Psoas muscle (tissue), 8 donors: ENCODE measurements at places on chromosomes 11 and 22. TPM values are rescaled to one million over a fixed set of nuclear protein-coding genes. Genes with fewer than 3 reads are reported as not detected.

DNA sequence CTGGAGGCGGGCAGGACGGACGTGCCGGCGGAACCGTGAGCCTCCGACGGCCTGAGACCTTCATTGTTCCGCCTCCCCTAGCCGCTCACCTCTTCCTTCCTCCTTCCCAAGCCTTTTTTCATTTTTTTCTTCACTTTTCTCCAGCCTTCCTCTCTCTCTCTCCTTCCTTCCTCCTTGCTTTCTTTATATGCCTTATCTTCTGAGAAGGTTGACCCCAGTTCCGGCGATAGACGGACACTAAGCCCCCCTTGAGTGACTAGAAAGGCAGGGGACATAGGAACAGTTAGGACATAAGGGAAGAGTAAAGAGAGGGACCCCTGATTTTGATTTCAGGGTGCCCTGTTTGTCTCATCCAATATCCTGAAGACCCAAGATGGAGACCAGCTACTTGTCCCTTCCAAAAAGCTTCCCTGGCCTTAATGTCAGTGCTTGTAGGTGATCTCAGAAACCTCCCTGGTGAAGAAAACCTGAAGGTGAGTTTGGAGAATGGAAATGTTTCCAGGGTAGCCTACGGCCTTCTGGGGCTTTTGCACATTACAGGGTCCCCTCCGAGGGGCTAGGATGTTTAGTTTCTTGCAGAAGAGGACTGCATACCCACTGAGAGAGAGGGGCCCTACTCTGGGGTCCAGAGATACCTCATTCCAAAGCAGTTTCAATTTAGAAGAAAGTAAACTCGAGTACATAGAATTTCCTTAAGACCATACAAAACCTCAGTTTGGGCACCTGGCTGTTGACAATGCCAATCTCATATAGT lies 3.5 kb downstream of the ADM start:
- H3K27ac ChIP-seq, result peak overlapping the region; percentile 86
- DNase-seq, result no peak
- H3K4me3 ChIP-seq, result peak overlapping the region; percentile 84
- peaks cover 35% of the 10 kb centered on the region for H3K4me1 ChIP-seq
- no peaks in the 10 kb centered on the region for H3K27me3 ChIP-seq

DNA sequence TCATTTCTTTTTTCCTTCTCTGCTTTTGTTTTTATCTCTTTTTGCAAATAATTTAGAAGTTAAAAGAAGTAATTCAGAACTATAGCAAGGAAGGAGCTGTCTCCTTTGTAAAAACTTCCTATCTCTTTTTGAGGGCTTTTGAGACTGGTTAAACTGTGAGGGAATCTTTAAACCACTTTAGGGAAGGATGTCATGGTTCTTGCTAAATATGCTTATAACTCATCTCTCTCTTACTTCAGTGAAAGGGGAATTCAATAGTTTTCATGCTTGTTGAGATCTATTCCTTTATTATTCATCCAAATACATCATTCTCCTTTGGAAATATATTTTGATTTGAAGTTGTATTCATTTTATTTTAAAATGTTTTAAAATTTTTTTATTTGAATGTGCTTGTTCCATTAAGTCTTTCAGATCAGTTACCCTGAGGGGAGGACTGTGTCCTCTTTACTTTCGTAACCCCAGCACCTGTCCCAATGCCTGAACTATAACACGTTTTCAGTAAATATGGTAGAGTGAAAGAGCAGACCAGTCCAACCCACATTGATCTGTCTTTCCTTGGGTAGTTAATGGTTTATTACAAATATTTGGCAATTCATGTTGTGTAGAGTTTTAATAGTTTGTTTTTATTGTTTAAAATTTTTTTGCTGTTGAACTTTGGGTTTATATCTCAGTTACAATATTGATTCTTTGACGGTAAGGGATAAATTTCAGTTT lies 27.5 kb downstream of the AMOTL1 start:
- H3K4me1 ChIP-seq, result peaks cover 94% of the 10 kb centered on the region
- H3K27ac ChIP-seq, result peak overlapping the region; percentile 92
- no peaks in the 10 kb centered on the region for H3K27me3 ChIP-seq
- H3K36me3 ChIP-seq, result peaks cover 3% of the 10 kb centered on the region

DNA sequence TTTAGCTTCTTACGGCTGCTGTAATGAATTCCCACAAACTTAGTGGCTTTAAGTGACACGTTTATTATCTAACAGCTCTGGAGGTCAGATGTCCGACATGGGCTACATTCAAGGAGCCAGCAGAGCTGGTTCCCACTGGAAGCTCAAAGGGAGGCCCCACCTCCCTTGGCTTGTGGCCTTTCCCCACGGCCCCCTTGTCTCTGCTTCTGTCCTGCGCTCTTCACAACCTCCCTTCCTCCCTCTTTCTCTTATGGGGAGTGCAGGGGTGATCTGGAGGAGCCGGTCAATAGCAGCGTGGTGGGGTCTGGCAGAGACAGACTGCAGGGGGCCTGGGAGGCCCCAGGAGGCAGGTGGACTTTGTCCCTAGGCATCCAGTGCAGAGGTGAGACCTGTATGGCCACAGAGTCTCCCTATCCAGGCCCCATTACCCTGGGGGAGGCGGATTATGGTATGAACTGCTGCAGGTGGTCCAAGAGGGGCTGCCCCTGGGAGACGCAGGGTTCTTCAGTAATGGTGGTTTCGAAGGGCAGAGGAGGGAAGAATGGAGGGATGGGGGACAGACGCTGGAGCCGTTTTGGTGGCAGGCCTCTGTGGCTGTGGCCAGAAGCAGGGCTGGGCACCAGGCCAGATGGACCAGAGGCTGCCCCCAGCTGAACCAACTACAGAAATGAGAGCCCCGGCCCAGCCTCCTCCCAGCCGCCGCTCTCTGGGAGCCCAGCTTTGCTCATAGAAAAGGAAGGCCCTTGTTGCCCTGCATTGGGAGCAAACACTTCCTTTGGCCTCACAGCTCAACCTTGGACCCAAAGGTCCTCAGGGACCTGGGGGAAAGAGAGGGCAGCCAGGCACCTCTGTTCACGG lies 30.7 kb upstream of the KCNQ1OT1 start:
- DNase-seq, result no peak
- no peak overlapping the region for H3K27ac ChIP-seq
- H3K4me3 ChIP-seq, result no peak overlapping the region
- H3K4me1 ChIP-seq, result peaks cover 3% of the 10 kb centered on the region
- no peaks in the 10 kb centered on the region for H3K36me3 ChIP-seq
- H3K27me3 ChIP-seq, result no peaks in the 10 kb centered on the region

Gene OR52H1
- total RNA-seq, result not detected

DNA sequence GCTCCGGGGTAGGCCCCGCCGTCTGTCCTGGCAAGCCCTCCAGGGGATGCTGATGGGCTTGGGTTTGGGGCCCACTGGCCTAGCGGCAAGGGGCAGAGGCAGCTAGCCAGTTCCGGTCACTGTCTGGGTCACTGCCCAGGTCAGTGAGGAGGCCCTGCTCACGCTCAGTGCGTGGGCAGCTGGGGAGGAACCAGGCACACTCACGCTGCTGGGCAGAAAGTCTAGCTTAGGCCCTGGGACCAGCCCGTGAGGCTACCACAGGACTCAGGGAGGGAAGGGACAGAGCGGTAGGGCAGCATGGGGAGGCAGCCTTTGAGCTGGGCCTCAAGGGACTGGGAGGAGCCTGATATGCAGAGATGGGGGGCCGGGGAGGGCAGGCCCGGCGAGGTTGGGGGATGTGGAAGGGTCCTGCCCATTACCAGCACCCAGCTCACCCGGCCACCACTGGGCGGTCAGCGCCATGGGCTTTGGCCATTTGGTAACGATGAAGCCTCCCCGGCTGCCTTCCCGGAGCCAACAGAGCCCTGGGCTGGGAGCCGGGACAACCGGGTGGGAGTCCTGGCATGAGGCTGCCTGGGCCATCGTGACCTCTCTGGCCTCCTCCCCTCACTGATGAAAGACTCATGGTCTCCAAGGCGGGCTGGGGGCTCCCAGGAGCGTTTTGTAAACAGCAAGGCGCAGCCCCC lies 14.2 kb downstream of the SHISAL1 start:
- H3K27ac ChIP-seq, result no peak overlapping the region
- H3K4me3 ChIP-seq, result no peak overlapping the region
- H3K36me3 ChIP-seq, result no peaks in the 10 kb centered on the region
- H3K27me3 ChIP-seq, result no peaks in the 10 kb centered on the region
- DNase-seq, result no peak

- no peak overlapping the region for H3K4me3 ChIP-seq
- DNase-seq, result peak; percentile 72
- H3K27ac ChIP-seq, result no peak overlapping the region
Measured at GRCh38 chr22:37229805-37230672, 14.0 kb downstream of the RAC2 start.

- H3K27ac ChIP-seq, result peak overlapping the region; percentile 54
- H3K36me3 ChIP-seq, result no peaks in the 10 kb centered on the region
- peaks cover 19% of the 10 kb centered on the region for H3K4me1 ChIP-seq
- no peak for DNase-seq
- H3K4me3 ChIP-seq, result no peak overlapping the region
Measured at GRCh38 chr11:112166562-112166961, 610 bp upstream of the TEX12 start.

Gene SPON1
- 0.78 TPM for total RNA-seq

Gene KRTAP5-9
- not detected for total RNA-seq

GRCh38 chr11:100445231-100445735 lies 241.8 kb upstream of the ARHGAP42 start:
- H3K4me1 ChIP-seq, result no peaks in the 10 kb centered on the region
- DNase-seq, result no peak
- no peak overlapping the region for H3K27ac ChIP-seq
- no peaks in the 10 kb centered on the region for H3K27me3 ChIP-seq

Gene POLR2L
- 117 TPM for total RNA-seq

DNA sequence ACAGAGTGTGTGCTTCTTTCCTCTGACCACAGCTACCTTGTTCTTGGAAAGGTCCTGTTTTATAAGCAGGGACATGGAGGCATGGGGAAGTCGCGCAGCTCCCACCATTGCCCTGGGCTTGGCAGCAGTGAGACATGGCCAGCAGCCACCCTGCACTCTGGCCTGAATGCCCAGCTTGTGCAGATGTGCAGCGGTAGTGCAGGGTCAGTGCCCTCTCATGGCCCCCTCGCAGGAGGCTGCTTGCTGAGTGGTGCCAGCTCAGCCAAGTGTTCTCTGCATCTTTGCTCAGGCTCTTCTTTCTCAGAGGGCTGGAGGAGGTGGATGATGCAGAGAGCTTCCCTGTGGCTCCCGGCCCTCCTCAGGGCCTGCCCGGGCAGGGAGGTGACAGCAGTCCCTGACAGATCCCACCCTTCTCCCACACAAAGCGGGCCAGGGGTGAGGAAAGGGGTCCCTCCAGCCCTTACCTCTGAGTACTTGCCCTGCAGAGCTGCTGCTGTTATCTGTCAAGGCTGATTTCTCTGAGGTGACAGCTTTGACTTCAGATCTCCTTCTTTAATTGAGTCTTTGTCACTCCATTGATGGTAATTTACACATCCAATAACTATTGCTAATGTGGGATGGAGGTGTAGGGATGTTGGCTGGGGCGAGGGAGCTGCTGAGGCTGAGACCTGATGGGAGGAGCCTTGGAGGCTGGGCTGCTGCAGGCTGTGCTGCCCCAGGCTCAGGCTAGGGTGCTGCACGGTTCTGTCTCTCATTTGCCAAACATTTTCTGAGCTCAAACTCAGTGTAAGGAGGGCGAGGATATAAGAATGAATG lies 47.4 kb upstream of the B3GAT1 start:
- no peaks in the 10 kb centered on the region for H3K4me1 ChIP-seq
- peaks cover 5% of the 10 kb centered on the region for H3K27me3 ChIP-seq
- H3K36me3 ChIP-seq, result no peaks in the 10 kb centered on the region
- DNase-seq, result no peak

GRCh38 chr22:39090426-39091064 lies 6.5 kb upstream of the APOBEC3H start:
- H3K4me1 ChIP-seq, result no peaks in the 10 kb centered on the region
- H3K4me3 ChIP-seq, result no peak overlapping the region
- DNase-seq, result peak; percentile 29
- H3K36me3 ChIP-seq, result no peaks in the 10 kb centered on the region
- peaks cover 15% of the 10 kb centered on the region for H3K27me3 ChIP-seq
- no peak overlapping the region for H3K27ac ChIP-seq

DNA sequence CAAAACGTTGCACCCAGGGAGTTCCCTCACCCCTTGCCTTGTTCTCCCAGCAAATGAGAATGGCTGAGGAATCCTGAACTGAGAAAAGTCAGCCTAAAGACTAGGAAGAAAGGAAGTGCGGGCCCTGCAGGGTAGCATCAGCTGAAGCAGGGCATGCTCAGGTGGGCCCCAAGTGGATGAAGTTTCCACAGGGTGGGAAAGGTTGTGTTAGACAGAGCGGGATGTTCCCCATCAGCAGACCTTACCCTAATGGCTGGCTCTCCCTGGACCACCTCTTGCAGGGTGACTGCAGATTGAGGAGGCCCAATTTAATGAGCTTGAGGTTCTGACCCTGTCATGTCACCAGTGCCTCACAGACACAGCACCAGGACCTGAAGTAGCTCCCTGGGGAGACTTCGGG lies 81.5 kb upstream of the MYOD1 start:
- H3K4me3 ChIP-seq, result no peak overlapping the region
- H3K27ac ChIP-seq, result no peak overlapping the region
- no peaks in the 10 kb centered on the region for H3K36me3 ChIP-seq
- no peaks in the 10 kb centered on the region for H3K27me3 ChIP-seq
- no peak for DNase-seq

DNA sequence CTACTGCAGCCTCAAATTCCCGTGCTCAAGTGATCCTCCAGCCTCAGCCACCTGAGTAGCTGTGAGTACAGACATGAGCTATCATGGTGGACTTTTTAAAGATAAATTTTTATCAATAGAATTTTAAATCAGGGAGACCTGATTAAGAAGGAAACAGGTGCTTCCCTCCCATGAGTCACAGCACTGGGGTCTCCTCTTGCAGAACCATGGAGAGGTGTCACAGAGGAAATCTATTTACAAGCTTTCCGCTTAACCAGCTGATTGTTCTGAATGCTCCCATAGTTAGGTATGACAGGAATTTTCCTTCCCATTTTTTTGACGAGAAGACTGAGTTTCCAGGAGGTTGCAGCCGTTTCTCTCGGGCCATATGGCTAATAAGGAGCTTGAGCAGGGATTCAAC lies 516.1 kb downstream of the MIAT start:
- H3K4me1 ChIP-seq, result no peaks in the 10 kb centered on the region
- no peak for DNase-seq
- no peak overlapping the region for H3K4me3 ChIP-seq
- no peak overlapping the region for H3K27ac ChIP-seq
- H3K27me3 ChIP-seq, result peaks cover 5% of the 10 kb centered on the region
- H3K36me3 ChIP-seq, result no peaks in the 10 kb centered on the region

Gene OR10A2
- total RNA-seq, result not detected
